ENCODE measurements at places on chromosomes 2 and 18.

- DNase-seq: no peak
These were observed 209.2 kb upstream of the SYT4 start for GRCh38 chr18:43486462-43486861.

GRCh38 chr2:238941262-238941792, 93.4 kb downstream of the TWIST2 start:
- DNase-seq: no peak

DNA sequence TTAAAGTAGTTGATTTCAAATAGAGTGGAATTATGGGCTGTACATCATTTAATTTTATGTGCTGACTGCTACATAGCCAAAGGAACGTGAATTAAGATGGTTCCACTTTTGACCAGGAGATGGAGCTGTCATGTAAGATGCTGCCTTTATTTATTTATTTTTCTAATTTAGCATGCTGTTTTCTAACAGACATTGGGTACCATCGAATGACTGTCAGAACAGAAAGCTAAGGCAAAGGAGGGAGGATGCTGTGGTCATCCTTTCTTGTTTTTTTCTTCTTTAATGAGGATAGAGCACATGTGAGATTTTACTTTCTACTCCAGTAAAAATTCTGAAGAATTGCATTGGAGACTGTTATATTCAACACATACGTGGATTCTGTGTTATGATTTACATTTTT, at the start of gene SCN2A:
SCN2A (plus strand) TSS at position 185 of the 400 bp plus-strand sequence. CDS start 56,410 bp downstream, outside the sequence.
- no peak for DNase-seq

GRCh38 chr2:19408592-19408991, 50.2 kb upstream of the OSR1 start:
- DNase-seq: no peak

- DNase-seq: no peak
These were observed 279.6 kb downstream of the PARD3B start for GRCh38 chr2:204824751-204825453.

GRCh38 chr2:223503746-223504145, 98.4 kb downstream of the SCG2 start:
- no peak for DNase-seq

DNA sequence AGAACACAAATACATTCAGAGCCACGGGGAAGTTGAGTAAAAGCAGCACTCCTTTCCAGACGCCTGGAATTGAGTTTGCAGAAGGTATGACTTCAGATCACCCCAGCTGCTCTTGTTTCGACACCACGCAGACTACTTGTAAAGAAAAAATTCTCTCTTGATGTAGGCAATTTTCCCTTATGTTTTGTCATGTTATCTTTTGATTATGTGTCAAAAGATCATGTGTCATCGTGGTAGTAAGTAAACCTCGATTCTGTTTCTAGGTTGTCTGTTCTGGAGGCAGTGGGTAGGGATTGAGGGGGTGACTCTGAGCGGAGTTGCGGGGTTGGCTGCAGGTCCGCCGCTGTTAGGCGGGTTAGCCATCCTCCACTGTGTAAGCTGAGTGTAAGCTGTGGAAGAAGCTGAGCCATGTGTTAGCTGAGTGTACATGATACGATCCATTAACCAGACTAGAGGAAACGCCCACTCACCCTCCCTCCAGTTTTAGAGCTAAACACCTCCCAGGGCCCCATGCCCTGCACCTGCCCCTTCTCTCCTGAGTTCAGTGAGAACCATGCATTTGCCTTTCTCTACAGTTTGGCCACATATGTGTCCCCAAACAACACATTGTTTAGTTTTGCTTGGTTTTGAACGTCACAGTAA, 181.8 kb downstream of the SNTG2 start:
- no peak for DNase-seq

GRCh38 chr18:28729321-28729720, 552.4 kb upstream of the CDH2 start:
- DNase-seq: no peak

DNA sequence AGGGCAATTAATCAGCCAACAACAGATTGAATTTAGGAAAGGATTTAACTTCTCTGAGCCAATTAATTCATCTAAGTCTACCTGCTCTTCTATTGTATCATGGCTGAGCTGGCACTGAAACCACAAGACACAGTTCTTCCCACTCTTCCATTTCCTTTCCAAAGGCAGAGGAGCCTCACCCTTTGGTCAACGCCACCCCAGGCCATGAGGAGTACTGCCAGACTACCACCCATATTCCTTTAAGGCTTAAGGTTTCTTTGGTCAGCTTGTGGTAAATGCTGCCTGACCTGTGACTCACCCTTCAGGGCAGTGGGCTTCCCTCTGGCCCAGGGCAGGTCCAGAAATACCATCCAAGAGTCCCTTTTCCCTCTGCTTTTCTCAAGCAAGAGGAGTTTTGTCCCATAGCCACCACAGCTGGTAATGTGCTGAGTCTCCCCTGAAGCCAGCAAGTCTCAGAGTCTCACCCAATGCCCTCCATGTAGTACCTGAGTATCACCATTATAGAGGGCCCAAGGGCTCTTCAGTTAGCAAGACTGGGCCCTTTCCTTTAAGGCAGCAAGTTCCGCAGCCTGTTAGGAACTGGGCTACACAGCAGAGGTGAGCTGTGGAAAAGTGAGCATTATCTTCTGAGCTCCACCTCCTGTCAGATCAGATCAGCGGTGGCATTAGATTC, 900.5 kb upstream of the CRIM1 start:
- no peak for DNase-seq
